ENCODE measurements at places on chromosomes 7 and 10.

DNA sequence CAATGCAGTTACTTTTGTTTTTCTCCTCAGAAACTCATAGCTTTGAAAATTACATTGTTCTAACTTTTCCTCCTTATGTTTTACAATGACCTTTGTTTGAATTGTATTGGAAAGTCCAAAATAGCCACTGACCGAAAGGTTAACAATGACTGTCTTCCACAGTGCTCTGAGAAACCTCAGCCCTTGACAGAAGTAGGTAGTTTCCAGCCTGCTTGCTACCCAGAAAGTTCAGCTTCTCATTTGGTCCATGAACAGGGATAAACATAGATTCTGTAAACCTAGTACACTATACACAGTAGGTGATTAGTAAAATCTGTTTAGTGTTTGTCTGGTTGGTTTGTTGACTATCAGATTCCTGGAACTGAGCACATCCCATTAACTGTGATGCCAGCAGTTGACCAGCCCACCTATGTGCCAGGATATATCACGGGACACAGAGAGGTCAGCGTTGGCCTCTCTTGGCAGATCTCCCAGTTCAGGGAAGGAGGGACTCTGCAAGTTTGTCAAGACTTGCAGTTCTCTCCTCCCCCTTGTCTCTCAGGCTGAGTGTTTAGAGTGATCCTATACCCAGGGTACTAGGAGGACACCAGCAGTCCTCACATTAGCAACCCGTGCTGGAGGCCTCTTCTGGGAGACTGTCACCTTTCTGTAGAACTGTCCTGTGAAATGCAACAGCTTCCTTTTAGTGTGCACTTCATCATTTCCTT lies 297.6 kb downstream of the ARHGAP12 start:
- no peak for DNase-seq

DNA sequence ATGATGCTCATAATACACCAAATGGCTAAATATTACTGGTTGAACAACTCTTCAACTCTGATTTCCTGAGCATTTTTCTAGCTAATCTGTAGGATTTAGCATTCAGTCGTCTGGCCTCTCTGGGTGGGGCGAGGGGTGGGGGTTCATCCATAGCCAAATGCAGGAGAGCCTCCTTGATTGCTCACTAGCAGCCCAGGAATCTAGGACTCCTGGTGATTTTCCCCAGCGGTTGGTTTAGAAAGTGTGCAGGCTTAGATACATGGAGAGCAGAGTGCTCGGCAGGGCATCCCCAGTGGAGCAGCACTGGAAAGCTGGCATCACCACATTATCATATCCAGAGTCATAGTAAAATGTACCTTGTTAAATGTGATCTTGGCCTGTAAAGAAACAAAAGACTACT lies 136.1 kb downstream of the DYNC1I1 start:
- DNase-seq = no peak

GRCh38 chr7:142867398-142868187 lies 12.7 kb downstream of the EPHB6 start:
- DNase-seq = no peak

GRCh38 chr10:96261930-96262329 lies 9.4 kb downstream of the BLNK start:
- no peak for DNase-seq

DNA sequence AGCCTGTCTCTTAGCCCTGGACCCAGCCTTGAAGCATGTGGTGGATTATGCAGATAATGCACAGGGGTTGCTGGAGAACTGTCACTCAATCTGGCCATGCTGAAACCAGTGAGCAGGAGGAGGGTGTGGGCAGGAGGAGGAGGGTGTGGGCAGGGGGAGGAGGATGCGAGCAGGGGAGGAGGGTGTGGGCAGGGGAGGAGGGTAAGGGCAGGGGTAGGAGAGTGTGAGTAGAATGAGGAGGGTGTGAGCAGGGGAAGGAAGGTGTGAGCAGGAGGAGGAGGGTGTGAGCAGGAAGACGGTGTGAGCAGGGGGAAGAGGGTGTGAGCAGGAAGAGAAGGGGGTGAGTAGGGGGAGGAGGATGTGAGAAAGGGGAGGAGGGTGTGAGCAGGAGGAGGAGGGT lies 18.8 kb downstream of the CAMK2B start:
- DNase-seq = no peak

- DNase-seq = no peak
Observed at GRCh38 chr10:120691625-120692024, 159.5 kb upstream of the WDR11 start.

DNA sequence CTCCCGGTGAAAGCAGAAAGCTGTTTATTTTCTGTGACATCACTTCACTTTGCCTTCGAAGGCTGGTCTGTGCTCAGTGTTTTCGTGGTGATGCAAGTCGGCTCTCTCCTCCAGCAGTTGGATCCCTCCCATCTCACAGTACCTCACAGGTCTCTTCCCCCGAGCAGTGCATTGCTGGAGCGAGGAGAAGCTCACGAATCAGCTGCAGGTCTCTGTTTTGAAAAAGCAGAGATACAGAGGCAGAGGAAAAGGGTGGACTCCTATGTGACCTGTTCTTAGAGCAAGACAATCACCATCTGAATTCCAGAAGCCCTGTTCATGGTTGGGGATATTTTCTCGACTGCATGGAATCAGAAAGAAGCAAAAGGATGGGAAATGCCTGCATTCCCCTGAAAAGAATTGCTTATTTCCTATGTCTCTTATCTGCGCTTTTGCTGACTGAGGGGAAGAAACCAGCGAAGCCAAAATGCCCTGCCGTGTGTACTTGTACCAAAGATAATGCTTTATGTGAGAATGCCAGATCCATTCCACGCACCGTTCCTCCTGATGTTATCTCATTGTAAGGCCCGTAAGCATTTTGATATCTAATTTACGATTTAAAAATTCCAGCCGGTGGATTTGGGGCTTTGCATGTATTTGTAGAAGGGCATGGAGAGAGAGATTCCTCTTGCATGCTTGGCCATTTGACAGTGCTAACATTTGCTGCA lies at the start of gene LGI1:
LGI1 (plus strand) TSS at position 136 of the 707 bp plus-strand sequence; CDS start at position 345, 209 bp downstream.
- DNase-seq = no peak
